ENCODE measurements at places on chromosomes 5 and 9. TPM values are rescaled to one million over a fixed set of nuclear protein-coding genes. Genes with fewer than 3 reads are reported as not detected.
A peak's percentile ranks its signal among the peaks of the same experiment; 100 is the strongest.

SPATA31D4 gene
- not detected for total RNA-seq

DNA sequence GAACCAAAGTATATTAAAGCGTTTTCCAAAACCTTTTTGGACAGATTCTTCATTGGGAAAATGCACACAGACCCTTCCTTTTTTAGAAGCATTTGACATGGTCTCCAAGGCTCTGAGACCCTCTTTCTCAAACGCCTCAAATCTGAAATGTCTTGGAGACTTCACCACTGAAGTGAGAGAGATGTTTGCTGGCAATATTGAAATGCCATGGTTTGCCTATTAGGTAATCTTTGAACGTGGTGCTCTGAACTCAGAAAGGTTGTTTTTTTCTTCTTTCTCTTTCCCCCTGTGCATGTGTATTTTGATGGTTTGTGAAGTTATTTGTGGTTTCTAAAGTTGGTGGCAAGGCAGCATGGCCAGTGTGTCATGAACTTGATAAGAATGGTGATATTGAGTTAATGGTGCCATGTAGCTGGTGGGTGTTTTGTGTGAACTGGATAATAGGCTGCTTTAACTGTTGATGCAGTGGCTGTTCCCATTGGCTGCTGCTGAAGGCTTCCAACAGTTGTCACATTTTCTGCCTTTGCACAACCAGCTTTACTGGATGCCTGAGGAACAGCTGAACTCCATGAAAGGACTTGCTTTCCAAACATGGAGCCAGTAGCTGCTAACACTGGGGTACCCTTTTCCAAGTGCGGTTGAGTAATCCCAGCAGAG, 1.7 kb downstream of the PALM2AKAP2 start:
- no peak for DNase-seq

DNA sequence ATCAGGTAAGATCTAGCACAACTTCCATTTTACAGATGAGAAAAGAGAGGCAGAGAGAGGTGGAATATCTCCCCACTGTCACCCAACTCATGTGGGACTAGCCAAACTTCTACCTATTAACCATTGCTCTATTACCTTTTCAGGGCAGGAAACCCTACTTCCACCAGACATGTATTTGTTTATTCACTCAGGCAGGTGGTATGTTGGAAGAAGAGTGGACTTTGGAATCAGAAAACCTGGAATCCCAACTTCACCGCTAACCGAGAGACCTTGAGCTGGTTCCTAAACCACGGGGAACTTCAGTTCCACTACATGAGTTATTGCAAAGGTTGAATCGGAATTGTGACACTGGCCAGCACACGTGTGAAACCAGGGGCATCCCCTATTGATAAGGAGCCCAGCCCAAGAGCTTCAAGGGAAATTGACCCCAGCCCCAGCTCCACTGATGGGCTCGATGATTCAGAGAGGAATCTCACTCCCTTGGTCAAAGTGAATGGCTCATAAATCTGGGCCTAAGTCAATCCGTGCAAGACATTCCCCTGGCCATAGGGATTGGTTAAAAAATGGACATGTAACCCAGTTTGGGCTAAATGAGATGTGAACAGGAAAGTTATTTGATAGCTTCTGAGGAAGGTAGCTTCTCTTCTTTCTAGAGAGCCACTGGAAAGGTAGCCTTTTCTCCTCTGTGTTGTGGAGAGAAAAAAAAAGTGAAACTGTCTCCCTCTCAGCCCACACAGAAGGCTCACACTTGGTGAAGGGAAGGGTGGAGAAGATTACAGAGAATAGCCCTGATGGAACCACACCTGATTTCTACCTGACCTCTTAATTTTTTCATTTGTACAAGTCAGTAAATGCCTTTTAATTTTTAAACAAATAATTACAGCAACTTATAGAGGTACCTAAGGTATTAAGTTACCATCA, 5.5 kb upstream of the GLIS3 start:
- DNase-seq = no peak

GRCh38 chr5:154487541-154487940, 9.5 kb upstream of the HAND1 start:
- DNase-seq = no peak

GRCh38 chr9:135489188-135489906, 9.8 kb downstream of the PPP1R26 start:
- DNase-seq = no peak

- peak; percentile 58 for DNase-seq
These were observed 639.6 kb downstream of the CETN3 start for GRCh38 chr5:89769975-89770374.

DNA sequence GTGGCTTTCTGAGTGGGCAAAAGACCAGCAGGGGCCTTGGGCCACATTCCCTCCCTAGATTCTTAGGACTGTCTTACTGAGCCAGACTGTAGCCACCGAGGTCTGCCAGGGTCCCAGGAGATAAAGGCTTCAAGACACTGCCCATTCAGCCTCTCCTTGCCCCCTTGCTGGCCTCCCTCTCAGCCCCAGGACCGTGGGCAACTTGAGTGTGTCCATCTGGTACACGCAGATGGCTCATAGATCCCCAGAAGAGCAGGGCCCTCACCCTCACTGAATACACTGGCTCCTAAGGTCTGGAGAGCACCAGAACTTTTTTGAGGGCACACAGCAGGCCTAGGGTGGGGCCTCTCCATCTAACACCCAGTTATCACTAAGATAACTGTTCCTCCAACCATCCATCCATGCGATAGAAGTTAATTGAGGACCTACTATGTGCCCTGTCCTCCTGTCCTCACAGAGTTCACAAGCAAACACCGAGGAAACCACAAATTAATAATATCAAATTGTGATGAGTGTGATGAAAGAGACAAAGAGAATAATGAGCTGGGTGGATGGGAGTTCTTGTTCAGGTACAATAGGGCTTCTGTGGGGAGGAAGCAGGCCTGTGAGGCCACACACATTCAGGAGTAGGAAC, 4.9 kb upstream of the PDGFRB start:
- no peak for DNase-seq

PNPLA7 gene
- 0.14 TPM for total RNA-seq

TAF11L5 gene
- total RNA-seq = not detected

PKD2L2 gene
- total RNA-seq = not detected
